NCI-H146 (cell line): ENCODE measurements at places on chromosomes 12 and 14.
A peak's percentile ranks its signal among the peaks of the same experiment; 100 is the strongest.

DNA sequence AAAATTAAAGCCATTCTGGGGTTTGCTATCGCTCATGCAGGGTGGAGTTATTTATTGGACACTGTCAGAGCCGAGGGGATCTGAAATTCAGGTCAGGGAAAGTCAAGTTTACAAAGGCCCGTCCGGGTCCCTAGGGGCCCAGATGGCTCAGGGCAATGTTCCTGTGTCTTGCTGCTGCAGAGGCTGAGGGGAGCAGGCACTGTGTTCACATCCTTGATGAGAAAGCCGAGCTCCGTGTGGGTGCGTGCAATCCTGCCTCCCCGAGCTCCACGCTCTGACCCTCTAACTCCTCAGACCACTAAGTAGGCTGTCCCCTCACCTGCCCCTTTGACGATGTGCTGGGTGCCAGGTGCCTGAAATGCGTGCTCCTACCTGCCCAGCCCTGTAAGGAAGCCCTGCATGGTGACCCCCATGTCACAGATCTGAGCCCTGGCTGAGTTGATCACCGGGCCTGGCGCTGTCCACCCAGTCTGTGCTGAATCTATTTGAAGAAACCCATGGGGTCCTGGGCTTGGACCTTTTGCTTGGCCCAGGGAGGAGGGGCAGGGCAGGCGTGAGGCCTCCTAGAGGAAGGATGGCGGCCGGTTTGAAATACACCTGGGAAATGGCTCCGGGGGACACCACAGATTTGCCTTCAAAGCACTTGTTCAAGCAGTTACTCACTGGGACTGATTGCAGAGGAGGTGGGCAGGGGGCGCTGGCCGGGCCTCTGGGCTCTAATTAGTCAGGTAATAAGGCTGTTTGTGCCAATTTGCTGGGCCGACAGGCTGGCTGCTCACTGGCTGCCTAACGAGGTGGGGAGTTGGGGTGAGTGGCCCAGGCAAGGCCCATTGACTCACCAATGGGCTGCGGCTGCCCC is 204.3 kb downstream of the KIF26A start:
- no peak for DNase-seq

GRCh38 chr14:54189748-54190354 is 207.0 kb upstream of the CDKN3 start:
- no peak for DNase-seq

DNA sequence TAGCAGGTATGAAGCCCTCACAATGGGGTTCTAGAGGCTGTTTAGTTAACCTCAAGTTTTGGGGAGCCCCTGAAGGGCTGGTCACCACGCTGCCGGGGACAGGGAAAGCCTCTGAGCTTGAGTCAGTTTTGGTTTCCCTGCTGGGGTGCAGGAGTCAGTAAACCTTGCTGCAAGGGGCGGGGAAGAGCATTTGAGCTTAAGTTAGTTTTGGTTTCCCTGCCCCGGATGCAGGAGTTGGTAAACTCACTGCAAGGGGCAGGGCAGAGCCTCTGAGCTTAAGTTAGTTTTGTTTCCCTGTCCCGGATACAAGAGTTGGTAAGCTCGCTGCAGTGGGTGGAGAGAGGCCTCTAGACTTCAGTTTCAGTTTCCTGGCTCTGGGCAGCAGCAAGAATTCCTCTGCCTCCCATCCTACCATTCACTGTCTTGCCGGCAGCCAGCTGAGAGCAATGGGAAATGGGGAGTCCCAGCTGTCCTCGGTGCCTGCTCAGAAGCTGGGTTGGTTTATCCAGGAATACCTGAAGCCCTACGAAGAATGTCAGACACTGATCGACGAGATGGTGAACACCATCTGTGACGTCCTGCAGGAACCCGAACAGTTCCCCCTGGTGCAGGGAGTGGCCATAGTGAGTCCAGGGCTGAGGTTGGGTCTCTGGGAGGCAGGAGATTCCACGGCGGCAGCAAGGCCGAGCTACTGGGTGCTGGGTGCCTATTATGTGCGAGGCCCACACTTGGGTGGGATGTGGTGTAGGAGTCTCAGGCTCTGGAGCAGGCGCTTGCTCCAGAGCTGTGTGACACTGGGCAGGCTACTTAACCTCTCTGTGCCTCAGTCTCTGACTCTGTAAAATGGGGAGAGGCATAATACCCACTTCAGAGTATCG is at the start of gene OAS2:
Gene OAS2, plus strand, starts transcription at position 357 of the 878 bp plus-strand sequence. Its CDS starts 90 bp downstream, at position 447.
- no peak for DNase-seq

- no peak for DNase-seq
These were observed 970.4 kb upstream of the TMEM132C start for GRCh38 chr12:127296591-127296990.

DNA sequence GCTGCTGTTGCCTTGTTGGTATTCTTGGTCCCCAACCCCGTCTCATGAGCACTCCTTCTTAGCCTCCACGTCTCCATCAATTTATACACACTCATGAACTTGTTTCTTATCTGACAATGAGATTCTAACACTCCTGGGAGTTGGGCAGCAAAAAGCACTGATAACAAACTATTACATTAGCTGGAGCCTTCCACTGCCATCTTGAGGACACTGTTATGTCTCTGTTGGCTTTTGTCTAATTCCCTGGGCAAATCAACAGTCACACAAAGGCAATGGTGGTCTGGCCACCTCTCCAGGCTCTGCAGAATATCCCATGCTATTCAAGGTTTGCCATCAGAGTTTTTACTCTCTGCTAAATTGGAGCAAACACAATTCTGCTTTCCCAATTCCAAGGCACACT is 117.8 kb upstream of the COCH start:
- DNase-seq, result no peak

DNA sequence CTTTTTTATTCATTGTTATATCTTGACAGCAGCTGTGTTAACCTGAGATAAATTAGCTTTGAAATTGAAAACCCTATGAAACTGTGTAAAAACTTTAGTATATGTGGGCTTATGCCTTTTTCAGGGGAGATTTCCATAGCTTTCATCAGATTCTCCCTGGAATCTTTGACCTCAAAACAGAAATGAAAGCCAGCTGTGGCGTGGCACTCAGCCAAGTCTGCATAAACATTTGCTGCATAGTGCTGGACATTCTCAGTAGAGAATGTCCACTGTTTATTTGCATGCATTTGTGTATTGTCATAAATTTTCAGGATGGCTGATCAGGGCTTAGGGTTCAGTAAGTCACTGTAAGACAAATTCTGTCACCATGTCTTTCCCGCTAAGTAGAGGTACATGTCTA is 115.3 kb upstream of the NAP1L1 start:
- DNase-seq, result no peak

GRCh38 chr12:52156757-52157565 is 34.9 kb downstream of the KRT80 start:
- DNase-seq, result peak; percentile 79

- DNase-seq, result peak; percentile 37
These were observed 56.9 kb upstream of the TCL1A start for GRCh38 chr14:95770777-95771176.

DNA sequence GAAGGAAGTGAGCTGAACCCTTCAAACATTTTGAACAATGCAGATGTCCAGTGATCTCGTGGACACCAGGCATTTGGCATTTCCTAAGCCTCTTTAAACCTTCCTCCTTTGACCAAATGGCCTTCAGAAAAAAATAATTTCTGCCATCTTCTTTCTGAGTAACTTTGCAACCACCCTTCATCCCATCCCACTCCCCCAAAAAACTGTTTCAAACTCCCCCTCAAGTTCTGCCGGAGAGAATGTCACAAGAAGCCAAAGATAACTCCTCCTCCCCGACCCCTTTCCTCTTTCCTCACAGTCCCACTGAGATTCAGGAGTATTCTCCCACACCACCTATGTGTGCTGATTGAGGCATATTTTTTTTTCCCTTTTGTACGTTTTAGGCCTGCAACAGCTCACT is 1.7 kb downstream of the KSR2 start:
- DNase-seq, result no peak

DNA sequence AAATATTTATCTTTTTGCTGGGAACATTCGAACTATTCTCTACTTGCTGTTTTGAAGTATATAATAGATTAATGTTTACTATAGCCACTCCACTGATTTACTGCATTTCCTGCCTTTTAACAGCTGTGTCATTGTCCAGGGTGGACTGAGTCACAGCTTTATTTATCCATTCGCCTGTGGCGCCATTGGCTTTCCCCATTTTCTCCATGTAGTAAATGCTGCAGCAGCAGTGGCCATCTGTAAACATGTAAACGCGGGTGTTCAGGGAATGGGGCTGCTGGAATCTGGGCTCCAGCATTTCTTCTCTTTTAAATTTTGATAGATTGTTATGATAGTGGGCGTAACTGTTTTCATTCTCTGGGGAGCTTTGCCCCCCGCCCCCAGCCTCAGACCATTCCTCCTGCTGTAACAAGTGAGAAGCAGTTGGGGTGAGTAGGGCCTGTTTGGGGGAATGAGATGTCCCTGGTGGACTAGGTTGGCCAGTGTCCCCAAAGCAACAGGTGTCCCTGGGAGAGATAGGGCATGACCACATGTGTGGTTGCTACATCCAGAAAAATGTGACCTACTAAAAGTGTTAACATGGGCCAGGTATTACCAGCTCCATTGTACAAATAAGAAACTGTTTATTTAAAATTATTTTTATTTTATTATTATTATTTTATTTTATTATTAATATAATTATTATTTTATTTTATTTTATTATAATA is 32.9 kb downstream of the RIN3 start:
- peak; percentile 34 for DNase-seq

DNA sequence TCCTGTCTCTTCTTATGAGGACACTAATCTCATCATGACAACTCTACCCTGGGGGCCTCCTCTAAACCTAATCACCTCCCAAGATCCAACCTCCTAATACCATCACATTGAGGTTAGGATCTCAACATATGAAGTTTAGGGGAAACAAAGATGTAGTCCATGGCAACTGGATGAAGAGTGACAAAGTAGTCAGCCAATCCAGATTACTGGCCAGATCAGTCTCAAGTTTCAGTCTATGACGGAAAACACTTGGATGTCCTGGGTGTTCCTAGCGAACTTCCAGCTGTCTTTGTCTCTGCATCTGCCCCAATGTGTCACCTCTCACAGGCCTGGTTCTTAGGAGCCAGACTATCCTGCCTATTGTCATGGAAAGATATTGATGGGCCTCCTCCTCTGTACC is 630.8 kb downstream of the AACS start:
- DNase-seq, result no peak
